ENCODE measurements at places on chromosomes 4 and X.

DNA sequence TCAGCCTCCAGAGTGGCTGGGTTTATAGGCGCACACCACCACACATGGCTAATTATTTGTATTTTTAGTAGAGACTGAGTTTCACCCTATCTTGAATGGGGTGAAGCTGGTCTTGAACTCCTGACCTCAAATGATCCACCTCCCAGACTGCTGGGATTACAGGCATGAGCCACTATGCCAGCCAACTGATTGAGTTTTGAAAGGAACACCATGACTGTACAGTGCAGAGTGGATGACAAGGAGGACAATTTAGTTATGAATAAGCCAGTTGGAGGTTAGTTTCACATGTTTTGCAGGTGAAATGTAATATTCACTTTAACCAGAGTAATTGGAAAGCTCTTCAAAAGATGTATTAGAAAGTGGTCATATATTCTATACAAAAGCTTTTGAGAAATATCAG is 60.8 kb downstream of the PCDH18 start:
- DNase-seq, result no peak

GRCh38 chr4:169859366-169860216 is 101.8 kb upstream of the HPF1 start:
- no peak for DNase-seq

- DNase-seq, result no peak
Observed at GRCh38 chr4:38017609-38018008, 57.4 kb downstream of the PTTG2 start.

DNA sequence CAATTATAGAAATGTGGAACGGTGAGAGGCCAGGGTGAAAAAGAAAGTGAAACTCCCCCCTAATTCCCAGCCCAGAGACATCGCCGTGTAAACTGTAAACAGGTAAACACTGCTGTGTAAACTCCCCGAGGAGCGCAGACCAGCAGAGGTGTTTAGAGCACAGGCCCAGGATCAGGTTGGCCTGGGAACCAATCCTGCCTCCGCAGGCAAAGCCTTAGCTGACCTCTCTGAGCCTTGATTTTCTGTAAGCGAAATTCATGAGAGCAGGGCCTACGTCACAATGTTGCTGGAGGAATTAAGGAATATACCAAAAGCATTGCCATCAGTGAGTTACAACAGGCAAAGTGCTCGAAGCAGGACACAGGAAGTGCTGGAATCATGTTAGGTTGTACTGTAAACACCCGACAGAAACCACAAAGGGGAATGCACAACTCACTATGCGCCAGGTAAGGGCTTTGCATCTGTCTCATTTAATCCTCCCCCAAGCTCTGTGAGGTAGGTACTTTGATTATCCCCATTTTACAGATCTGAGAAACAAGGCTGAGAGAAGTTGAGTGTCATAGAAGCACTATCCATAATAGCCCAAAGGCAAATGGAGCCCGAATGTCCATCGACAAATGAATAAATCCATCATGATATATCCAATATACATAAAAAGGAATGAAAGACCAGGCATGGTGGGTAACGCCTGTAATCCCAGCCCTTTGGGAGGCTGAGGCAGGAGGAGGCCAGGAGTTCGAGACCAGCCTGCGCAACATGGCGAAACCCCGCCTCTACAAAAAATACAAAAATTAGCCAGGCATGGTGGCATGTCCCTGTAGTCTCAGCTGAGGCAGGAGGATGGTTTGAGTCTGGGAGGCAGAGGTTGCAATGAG is 30.7 kb upstream of the KIAA0232 start:
- no peak for DNase-seq

- DNase-seq, result peak; percentile 23
Observed at GRCh38 chrX:47579537-47579936, 2.7 kb upstream of the TIMP1 start.

GRCh38 chr4:109156356-109156755 is 146.1 kb downstream of the COL25A1 start:
- DNase-seq, result no peak

- DNase-seq, result no peak
Observed at GRCh38 chr4:105305019-105305836, 158.6 kb downstream of the TET2 start.

DNA sequence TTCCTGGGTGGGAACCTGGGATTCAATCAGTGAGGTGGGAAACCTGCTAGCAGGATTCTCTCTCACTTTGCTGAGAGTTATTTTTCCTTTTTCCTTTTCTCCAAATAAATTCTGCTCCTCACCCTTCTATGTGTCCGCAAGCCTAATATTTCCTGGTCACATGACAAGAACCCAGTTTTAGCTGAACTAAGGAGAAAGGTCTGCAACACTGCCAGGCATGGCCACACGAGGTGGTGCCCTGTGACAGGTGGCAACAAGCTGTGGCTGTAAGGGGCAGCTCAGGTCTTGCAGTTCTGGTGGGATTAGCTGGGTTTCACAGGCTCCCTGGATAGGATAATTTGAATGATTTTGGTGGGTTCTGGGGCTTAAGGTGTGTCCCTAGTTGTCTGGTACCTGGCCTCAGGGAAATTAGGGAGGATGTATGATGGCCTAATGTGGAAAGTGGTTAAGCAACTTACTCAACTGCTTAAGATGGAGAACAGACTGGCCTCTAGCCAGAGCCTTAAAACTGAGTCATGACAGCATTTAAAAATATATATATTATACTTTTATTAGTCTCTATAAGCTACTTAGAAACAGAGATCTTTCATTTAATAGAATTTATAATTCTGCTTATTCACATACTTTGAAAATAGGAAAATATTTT is 215.0 kb downstream of the IL15 start:
- no peak for DNase-seq

- DNase-seq, result no peak
Observed at GRCh38 chr4:55729351-55730279, 90.0 kb upstream of the EXOC1L start.

DNA sequence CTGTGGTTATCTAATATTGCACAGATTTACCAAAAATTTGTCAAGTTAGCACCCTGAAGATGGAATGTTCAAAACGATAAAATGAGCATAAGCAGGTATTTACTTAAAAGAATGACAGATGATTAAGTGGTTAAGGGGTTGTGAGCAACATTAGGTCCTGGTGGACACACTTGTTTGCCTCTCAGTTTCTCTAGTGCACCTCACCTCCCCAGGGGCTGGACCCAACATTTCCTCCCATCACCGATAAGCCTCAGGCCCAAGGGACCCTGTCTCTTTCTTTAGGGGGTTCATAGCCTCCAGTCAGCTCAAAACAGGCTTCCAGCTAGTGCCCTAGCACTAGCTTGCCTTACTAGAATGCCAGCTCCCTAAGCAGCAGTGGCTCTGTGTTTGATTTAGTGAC is 88.0 kb downstream of the ATP11C start:
- DNase-seq, result no peak

- no peak for DNase-seq
Observed at GRCh38 chrX:26138274-26138673, at the start of gene MAGEB18. Gene MAGEB18, plus strand, starts transcription at chrX:26138343. Its CDS starts 643 bp downstream, at chrX:26138986.

GRCh38 chr4:20091781-20092180 is 159.9 kb upstream of the SLIT2 start:
- DNase-seq, result no peak

DNA sequence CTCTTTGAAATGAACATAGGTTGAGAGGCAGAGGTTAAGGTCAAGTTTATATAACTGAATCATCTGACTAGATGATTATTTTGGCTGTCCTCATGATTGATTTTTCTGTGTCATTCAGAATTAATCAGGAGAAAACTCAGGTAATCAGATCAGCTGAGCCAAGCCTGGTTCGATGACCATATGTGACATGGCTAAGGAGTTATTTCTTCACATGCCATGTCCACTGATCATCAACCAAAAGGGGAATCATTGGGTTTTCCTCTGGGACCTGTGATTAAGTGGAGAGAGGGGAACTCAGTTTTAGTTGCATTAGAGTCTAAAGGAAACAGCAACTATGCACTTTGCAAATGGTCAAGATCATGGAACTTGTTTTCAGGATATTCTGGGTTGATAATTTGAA is 20.3 kb upstream of the PACRGL start:
- DNase-seq, result no peak

DNA sequence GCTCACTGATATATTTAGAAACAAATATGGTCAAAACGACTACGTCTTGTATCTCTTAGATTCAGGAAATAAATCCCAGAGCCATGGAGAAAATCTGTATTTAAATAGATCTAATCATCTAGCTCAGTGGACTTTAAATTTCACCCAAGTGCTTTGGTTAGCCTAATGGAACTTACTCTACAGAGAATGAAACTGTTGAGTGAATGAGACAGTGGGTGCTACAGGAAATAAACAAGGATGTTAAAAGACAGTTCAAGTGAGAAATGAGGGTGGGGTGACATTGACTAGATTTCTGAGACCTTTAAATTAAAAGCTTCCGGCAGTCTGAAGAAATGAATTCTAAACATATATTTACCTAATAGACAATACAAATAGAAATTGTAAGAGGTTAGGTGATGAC is 2197.0 kb downstream of the ARAP2 start:
- DNase-seq, result no peak

- no peak for DNase-seq
Observed at GRCh38 chr4:19213388-19213787, 1038.3 kb upstream of the SLIT2 start.

DNA sequence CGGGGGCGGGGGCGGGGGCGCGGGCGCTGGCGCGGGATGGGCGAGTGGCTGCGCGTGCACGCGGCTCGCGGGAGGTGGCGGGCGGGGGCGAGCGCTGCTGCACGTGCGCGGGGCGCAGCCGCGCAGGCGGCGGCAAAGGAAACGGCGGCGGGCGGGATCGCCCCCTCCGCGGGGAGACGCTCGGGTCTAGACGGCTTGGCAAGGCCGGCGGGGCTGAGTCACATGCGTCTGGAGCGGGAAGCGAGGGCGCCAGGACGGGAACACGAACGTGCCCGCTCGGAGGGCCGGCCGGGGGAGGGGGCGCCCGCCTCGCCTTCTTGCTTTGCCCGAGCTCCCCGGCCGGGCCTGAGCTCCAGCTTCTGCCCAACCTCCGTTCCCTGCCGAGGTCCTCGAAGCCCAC is 4.3 kb upstream of the HAUS7 start:
- peak; percentile 49 for DNase-seq

DNA sequence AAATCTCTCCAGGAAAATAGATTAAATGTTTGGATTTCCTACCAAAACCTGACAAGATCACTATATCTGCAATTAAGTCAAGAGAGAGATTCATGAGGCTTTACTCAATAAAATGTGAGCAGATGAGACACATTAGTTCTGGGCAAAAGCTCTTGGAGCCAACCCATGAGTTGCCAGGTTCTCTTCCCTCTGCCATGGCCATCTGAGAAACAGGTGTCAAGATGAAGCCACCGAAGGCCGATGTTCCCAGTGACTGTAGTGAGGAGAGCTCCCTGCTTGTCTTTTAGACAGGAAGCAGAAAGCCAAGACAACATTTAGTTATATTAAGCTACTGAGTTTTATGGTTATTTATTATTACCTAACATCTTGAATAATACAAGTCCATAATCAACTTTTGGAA is 1068.7 kb downstream of the STPG2 start:
- DNase-seq, result no peak

- no peak for DNase-seq
Observed at GRCh38 chr4:99025506-99025905, 30.0 kb downstream of the METAP1 start.

DNA sequence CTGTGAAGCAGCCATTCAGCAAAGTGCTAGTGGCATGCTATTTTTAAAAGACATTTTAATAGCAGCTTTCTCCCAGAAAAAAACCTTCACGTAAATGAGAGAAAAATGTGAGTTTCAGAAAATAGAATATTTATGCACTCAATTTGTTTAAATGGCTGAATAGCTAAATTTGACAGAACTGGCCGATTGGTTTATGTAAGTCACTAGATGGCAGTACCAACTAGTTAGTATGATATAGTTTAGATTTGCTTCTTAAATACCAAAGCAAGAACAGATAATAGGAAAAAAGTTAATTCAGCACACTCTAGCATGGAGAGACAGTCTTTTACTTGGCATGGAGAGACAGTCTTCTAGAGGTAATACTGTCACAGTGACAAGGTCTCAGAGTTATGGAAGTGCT is 250.1 kb downstream of the SNCA start:
- no peak for DNase-seq
